ENCODE measurements at places on chromosomes 3 and 15. TPM values are rescaled to one million over a fixed set of nuclear protein-coding genes. Genes with fewer than 3 reads are reported as not detected.

DNA sequence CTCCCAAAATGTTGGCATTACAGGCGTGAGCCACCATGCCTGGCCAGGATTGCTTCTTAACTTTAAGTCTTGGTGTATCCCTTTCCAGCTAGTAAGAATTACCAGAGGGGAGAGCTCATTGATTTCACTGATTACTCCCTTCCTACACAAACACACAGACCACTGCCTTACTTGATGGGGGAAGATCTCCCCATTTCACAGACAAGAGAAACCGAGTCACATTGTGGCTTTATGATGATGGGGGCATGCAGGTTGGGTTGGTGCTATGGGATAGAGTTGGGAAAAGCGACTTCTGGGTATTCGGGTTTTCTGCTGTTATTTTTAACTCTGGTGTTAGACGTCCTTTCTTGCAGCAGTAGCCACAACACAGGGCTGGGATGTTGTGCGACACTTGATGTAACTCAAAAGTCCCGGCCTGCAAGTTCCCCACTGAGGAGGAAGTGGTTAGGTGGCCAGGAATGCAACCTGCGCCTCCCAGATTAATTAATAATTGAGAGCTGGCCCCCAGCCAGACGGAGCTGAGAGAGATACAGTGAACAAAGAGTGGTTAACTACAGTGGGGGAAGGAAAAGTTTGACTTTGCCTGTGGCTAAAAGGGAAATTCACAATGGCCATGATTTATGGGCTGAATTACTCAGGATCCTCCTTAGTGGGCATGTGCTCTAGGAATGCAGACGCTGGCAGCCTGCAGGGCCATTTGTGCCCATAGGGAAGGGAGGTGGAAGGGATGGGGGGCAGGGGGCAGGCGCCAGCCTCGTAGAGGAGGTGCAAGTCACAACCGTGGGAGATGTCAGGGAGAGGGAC, 63.6 kb downstream of the SMAD6 start:
- peak; percentile 59 for DNase-seq

- DNase-seq = no peak
These were observed 97.3 kb upstream of the ROPN1 start for GRCh38 chr3:124089214-124089613.

- DNase-seq = peak; percentile 85
These were observed 4.4 kb upstream of the IQSEC1 start for GRCh38 chr3:13077431-13078162.

GRCh38 chr3:106332129-106332528, 463.3 kb upstream of the CBLB start:
- DNase-seq = no peak

- DNase-seq = no peak
These were observed 101.0 kb downstream of the PEX5L start for GRCh38 chr3:179935710-179936109.

- DNase-seq = no peak
These were observed 276.4 kb downstream of the TBC1D5 start for GRCh38 chr3:17466028-17466427.

Gene IL16
- 2.7 TPM for total RNA-seq
